ENCODE measurements at places on chromosomes 6 and 20.

GRCh38 chr6:143784316-143784715, 58.8 kb upstream of the LTV1 start:
- no peak for DNase-seq

DNA sequence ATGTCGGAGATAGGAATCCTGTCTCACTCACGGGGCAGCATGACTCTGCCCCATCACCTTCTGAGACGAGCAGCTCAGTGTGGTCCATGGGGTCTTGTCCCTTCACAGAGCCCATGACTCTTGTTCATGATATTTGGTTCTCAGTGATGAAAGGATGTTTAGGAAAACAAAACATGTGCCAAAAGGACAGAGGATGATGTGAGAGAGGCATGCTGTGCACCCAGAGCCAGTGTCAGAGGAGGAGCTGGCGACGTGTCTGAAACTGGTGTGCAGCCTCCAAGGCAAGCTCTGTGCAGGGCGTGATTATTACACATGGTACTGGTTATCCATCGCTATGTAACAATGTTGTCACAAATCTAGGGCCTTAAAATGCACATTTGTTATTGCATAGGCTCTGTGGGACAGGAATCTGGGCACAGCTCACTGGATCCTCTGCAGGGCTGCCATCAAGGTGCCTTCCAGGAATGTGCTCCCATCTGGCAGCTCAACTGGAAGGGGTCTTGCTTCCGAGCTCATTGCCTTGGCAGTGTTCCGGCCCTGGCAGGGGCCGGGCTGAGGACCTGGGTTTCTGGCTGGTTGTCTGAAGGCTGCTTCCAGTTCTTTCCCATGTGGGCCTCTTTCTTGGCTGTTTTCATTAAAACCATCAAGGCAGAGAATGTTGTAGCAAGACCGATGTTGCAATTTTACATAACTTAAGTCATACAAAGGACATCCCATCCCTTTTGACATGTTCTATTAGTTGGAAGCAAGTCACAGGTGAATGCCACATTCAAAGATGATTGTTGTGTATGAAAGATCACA, 175.4 kb downstream of the ERMARD start:
- DNase-seq = no peak

DNA sequence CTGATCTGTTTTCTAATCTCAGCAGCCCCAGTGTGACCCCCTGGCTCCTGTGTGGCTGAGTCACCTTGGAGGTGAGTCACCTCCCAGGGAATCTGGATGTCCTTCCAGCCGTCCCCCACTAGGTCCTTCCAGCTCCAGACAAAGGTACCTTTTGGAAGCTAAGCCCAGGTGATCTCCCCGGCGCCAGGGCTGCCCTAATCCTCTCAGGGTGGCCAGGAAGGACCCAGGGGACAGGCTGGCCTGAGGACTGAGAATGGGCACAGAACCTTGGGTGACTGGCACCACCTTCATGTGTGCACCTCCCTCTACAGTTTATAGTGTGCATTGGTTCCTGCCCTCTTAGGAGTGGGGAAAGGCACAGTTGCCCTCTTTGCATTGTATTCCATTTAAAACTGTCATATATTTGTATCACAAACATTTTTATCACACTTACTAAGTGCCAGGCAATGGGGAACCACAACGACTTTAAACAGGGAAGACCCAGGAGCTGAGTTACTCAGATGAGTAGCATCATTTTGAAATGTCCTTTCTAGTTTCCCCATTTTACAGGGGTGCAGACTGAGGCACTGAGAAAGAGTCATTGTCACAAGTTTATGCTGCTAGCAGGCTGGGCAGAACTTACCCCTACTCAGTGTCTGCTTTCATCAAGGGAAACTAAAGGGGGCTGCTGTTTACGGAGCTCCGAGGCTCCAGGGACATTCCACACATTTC, 2.6 kb upstream of the BPIFB4 start:
- peak; percentile 61 for DNase-seq

DNA sequence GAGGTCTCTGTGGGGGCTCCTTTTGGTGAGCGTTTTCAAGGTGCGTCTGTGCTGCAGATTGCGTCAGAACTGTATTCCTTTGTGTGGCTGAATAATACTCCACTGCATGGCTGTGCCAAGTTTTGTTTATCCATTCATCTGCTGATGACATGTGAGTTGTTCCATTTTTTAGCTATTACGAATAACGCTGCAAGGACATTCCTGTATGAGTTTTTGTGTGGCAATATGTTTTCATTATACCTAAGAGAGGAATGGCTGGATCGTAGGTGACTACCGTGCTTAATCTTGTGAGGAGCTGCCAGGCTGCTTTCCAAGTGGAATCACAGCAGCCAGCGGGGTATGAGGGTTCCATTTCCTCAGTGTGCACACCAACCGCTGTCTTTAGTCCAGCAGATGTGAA, 1.1 kb upstream of the DACT2 start:
- no peak for DNase-seq

- DNase-seq = no peak
Observed at GRCh38 chr6:96184798-96185197, 169.0 kb downstream of the FUT9 start.

- no peak for DNase-seq
Observed at GRCh38 chr6:43986177-43986825, 141.0 kb downstream of the MRPL14 start.

- no peak for DNase-seq
Observed at GRCh38 chr6:98593676-98594075, 240.7 kb upstream of the POU3F2 start.

GRCh38 chr20:53606364-53606985, 12.8 kb upstream of the ZNF217 start:
- DNase-seq = no peak
